CD4-positive, alpha-beta T cell treated with Interleukin-21 for 1 hour (primary cell): ENCODE measurements at places on chromosomes 7 and 10.

GRCh38 chr10:1462994-1463633 is 274.2 kb downstream of the ADARB2 start:
- no peak for DNase-seq

DNA sequence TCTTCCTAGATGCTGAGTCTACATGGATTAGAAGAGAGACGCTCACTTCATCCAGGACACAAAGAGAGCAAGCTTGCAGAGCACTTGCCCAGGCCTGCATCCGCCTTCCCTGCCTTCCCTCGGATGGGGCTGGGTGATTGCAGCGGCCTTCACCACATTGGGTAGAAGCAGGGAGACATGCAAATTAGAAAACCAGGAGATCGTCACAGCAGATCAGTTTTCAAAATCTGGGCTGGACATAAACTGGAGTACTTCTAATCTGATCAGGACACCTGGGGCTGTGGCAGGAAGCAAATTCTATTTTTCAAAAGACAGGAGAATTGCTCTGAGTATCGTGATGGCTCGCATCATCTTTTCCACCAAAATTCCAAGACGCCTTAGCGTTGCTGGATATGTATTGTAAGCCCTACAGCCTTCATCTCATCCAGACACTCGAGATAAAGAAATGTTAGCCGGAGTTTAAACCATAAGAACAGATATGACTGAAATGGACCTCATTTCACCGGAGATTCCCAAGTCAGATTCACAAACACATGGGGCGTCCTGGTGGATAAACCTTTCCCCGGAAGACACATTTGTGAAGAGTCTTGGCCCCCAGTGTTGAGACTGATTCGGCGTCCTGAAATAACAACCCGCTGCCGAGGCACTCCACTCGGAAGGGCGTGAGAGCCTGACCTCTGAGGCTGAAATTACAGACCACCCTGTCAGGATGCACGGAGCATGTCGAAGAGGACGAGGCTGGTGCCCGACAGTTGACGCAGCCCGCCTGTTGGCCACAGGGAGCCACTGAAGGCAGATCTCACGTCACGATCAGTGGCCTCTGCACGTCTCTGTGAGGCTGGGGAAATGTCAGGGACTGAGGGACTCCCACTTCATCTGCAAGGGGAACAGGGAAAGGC is 91.2 kb upstream of the PARD3 start:
- DNase-seq = no peak

GRCh38 chr7:119086026-119086425 is 861.5 kb downstream of the ANKRD7 start:
- no peak for DNase-seq

- DNase-seq = no peak
These were observed 35.4 kb downstream of the TLL2 start for GRCh38 chr10:96478355-96478754.

DNA sequence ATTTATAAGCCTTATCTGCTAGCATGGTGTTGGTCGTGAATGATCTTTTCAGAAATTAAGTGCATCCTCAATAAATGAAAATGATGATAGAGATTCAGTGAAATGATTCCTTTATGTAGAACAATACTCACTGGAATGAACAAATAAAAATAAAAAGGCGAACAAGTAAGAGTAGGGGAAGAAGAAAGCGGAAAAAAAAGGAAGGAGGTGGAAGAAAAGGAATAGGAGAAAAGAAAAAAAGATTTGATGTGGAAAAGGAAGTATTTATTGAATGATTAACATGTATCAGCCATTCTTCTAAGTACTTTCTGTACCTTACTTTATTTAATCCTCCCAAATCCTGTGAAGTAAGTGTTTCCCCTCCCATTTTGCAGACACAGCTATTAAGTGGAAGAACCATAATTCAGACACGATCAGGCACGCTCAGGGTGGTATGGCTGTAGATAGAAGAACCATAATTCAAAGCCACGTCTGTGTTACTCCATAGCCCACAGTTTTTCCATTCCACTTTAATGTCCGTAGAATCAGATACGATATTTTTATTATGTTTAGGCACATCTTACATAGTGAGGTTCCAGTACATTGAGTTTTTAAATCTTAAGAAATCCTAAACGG is 156.2 kb upstream of the LAMB4 start:
- no peak for DNase-seq

- DNase-seq = no peak
These were observed 54.4 kb upstream of the SEC61G start for GRCh38 chr7:54813398-54813797.

- DNase-seq = no peak
These were observed 221.7 kb downstream of the ARHGAP21 start for GRCh38 chr10:24502006-24502405.

- DNase-seq = no peak
These were observed 130.0 kb downstream of the KLF6 start for GRCh38 chr10:3654980-3655379.

DNA sequence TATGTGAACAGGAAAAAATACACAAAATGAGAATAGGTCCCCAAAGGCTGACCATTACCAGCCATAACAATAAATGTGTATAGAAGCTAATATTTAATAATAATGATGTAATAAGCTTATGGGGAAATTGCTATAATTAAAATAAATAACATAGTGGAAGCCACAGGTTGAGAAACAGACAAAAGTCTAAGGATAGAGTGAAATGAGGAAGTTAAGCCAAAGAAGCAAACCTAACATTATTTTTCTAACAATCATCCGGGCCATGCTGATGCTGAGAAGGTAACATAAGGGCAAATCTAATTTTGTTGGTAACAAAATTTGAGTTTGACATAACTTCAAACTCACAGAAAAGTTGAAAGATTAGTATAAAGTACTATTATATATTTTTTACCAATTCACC is 115.9 kb downstream of the MICU1 start:
- DNase-seq = no peak

GRCh38 chr7:154474903-154475520 is 422.8 kb downstream of the DPP6 start:
- DNase-seq = no peak

- DNase-seq = no peak
These were observed 22.0 kb downstream of the VWA2 start for GRCh38 chr10:114261076-114261475.

DNA sequence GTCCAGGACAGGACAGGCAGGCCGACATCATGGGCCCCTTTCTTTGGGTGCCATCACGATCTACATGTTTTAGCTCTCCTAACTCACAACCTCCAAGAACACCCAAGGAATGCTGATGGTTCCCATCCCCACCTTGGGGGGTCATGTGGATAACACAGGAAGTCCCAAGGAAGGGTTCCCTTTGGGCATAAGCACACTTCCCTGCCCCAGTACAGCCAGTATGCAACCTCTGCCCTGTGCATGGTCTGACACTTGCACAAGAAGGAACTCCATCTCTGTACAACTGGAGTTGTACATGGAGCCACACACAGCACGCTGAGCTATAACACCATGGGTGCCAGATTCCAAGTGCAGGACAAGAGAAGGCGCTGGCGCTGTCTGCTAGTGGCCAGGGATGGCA is 11.0 kb downstream of the MAT1A start:
- DNase-seq = no peak

GRCh38 chr7:140611641-140612040 is 29.0 kb downstream of the DENND2A start:
- no peak for DNase-seq

DNA sequence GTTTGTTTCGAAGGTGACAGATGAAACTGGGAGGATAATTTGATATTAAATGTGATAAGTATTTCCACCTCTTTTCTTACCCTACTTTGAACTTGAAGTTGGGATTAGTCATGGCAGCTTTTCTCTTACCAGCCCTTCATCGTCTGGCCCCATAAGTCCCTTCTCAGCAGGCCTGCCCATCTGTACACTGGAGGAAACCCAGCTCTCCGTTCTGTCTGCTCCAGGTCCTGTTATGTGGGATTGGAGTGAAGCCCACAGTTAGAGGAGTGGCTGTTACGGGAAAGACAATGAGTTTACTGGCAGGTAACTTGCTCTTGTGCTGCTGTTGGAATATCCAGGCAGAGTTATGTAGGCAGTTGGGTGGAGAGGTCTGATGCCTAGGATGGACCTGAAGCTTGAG is 127.3 kb downstream of the CAMK1D start:
- no peak for DNase-seq

- no peak for DNase-seq
These were observed 13.1 kb downstream of the PLCE1 start for GRCh38 chr10:94006591-94007550.

GRCh38 chr10:119541459-119542356 is 811 bp downstream of the RGS10 start:
- peak; percentile 42 for DNase-seq

DNA sequence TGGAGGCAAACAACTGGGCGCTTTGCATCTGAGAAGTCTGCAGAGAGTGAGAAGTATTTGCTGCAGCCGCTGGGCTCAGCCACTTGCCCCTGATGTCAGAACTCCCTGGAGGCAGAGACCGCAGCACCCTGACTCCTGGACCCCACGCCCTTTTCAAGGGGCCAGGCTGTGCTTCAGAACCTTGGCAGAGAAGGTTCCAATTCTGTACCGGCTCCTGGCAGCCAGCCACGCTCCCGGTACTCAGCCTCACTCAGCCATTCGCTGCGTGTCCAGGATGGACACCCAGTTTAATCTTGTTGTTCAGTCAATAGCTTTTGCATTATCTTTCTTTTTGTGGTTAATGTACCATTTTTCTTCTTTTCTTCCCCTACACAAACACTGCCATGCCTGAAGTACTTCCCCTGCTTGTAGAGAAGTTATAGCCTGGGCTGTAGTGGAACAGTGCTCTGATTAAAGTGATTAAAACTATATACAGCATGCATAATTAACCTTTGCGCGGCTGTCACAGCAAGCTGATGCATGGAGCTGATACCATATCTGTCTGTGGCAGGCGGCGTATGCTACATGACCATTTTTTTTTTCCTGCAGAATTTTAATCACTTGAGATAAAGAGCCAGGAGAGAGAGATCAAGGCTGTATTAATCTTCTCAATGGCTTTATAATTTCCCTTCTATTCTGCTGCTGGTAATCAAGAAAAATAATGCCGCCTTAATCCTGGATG is 578.5 kb downstream of the SDK1 start:
- DNase-seq = no peak

- no peak for DNase-seq
These were observed 6.4 kb downstream of the SFTPD start for GRCh38 chr10:79942261-79943185.

DNA sequence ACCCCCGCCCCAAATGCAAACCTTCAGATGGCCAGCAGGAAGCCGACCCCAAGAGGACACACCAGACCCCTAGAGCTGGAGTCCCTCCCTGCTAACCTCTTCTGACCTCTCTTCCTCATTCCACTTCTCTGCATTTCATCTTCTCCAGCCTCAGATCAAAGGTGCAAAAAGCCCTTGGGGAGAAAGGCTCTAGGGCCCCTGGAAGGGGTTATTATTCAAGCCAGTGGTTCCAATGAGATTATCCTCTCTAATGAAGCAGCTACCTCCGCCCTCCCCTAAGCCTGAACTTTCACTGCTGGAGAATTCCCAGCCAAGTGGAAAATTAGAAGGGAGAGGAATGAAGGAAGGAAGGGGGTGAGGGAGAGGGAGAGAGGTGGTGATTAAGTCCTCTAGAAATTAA is 343.9 kb downstream of the PLXNA4 start:
- DNase-seq = no peak
